ENCODE measurements at places on chromosomes 5 and 9.

- DNase-seq, result no peak
Measured at GRCh38 chr9:129732100-129732499, 20.7 kb downstream of the PTGES start.

DNA sequence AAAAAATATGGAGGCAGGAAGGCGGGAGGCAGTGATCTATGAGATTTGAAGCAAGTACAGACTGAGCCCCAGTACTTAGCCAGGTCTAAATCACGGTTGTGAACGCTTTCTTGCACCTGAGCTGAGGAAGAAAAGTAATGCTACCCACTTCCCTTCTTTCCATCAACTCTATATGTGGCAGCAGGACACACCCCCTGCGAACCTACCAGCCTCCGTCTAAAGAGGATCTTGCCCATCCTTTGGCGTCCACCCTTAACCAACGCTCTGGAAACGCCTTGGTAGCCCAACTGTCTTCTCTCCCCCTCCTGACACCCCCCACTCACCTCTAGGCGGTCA is 545 bp downstream of the HMGCS1 start:
- DNase-seq, result no peak

- DNase-seq, result no peak
Measured at GRCh38 chr5:134028496-134028895, 23.7 kb upstream of the VDAC1 start.

- no peak for DNase-seq
Measured at GRCh38 chr9:111413996-111414395, 70.2 kb downstream of the ECPAS start.

DNA sequence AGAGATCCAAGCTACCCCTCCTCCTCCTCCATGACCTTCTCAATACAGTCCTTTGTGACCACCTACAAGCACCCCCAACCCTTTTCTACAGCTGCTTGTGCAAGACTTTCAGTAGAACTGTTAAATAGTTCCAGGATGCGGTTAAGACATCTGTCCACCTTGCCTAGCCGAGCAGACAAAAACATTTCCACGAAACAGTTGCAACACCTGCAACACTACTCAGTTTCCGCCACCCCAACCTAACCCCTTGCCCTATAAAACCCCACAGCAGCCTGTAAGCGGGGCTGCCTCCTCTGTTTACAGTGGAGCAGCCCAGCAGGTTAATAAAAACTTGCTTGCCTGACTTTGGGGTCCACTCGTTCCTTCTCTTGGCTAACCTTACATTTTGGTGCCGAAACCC is 1803.5 kb upstream of the CDH6 start:
- no peak for DNase-seq

GRCh38 chr9:128045831-128046230 is 21.3 kb downstream of the NAIF1 start:
- DNase-seq, result no peak

DNA sequence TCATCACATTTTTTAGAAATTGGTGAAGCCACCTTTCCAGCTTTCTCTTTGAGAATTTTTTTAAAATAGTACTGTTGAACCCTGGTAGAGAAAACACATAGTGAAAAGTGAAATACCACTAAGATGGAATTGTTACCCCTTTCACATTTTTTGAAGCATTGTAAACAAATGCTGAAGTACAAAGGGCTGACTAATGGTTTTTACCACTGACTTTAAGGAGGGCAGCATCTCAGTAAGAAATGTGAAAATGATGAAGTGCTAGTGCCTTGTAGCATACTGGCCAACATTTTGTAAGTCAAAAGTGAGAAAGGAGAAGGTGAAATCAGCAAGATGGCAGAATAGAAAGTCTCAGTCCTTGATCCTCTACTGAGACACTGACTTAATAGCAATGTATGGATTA is 320.6 kb downstream of the PJA2 start:
- no peak for DNase-seq

DNA sequence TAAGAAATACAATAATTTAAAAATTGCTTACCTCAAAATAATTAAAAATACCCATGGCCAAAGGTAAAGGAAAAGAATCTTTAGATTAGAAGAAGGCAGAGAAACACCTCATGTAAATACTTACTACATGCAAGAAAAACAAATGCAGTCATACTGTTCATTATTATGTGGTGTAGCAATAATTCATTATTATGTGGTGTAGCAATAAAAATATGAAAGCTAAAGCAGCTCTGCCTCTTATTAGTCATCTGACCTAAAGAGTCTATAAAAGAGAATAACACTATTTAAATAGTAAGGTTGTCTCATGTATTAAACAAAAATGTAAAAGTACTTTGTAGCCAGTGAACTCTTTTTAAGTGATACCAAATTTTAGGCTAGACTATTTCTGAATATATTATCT is 6.6 kb downstream of the DTWD2 start:
- no peak for DNase-seq

DNA sequence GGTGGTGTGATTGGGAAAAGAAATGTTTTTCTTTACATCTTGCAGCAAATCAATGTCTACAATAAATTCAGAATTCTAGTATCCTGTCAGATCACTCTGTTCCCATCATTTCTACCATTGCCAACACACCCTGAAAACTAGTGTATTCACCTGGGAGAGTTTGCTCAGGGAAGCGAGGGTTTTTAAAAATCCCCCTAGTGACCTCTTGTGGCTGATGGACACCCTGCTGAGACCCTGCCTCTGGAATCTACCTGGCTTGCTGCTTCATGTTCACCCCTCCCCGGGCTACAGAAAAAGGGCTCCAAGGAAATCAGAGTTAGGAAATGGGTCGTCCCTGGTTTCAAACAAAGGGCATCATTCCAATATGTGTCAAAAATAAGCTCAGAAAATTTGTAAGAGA is 21.4 kb upstream of the ALDOB start:
- no peak for DNase-seq

- no peak for DNase-seq
Measured at GRCh38 chr5:75677607-75678006, 39.6 kb downstream of the POC5 start.

DNA sequence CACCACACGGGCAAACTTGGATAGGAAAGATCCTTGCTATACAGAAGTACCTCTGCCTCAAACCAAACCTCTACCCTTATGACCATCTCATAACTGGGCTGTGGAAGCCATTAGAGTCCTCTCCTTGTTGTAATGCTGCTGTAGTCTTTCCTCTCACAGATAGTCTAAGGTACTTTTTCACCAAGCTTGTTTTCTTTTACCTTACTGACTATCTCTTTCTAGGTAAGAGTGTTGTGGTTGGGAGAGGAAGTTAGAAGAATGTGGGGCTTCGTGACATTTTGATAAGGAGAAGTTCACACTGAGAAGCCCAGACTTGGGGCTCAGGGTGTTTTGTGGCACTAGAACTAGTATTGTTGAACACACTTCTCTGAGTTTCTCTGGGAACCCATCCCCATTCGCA is 8.9 kb downstream of the CFAP95 start:
- no peak for DNase-seq

GRCh38 chr5:173103411-173103810 is 40.9 kb upstream of the BNIP1 start:
- no peak for DNase-seq

GRCh38 chr5:78006449-78006848 is 230.3 kb upstream of the TBCA start:
- DNase-seq, result no peak

DNA sequence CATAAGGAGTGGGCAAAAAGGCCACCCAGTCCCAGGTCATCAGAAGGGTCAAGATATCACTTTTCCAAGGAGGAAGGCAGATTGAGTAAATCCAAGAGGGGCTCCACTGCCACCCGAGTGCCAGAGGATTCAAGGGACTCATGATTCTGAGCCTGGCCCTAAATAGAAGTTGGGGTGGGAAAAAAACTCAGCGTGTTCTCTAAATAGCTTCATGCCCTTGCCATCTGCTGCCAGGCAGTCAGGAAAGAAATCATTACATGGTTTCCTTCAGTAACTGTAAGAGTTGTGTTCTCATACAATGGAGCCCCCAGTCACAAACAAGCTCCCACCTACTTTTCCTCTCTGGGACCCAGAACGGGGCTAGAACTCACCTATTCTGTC is 37.2 kb downstream of the SAR1B start:
- DNase-seq, result no peak

GRCh38 chr5:62283861-62284260 is 22.1 kb upstream of the KIF2A start:
- no peak for DNase-seq

- no peak for DNase-seq
Measured at GRCh38 chr5:65076251-65076869, 307.6 kb downstream of the CWC27 start.

DNA sequence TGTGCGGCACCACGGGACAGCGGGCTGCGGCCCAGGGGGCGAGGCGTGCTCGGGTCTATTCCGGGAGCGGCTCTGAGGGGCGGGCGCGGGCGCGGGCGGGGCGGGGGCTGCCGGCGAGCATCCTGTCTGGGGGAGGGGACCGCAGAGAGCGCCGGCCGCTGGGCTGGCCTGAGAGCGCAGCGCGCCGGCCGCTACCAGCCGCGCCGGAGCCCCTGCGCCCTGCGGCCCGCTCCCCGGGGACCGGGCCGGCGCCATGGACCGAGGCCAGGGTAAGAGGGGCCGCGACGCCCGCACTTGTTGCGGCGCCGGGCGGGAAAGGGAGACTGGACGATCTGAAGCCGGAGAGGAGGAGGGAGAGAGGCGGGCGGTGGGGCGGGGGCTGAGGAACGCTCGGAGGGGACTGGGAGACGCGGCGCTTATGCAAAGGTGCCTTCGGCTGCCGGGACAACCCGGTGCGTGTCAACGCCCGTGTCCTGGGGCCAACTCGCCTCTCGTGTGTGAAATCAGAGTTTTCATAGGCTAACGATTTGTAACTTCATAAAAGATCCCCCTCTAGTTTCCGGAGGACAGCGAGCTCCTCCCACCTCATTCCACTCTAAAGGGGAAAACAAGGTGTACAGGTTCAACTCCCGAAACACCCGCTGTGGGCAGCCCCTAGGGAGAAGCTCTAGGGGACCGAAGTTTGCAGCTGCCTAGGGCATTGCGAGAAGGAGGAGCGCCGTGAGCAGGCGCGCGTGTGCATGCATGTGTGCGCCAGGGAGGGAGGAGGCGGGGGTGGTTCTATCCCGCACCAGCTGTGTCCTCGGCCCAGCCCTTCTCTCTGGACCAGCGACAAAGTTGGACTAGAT is at the start of gene AFAP1L1:
Gene AFAP1L1, plus strand, starts transcription at position 144 of the 848 bp plus-strand sequence. Its CDS starts 110 bp downstream, at position 254.
- peak; percentile 9 for DNase-seq

DNA sequence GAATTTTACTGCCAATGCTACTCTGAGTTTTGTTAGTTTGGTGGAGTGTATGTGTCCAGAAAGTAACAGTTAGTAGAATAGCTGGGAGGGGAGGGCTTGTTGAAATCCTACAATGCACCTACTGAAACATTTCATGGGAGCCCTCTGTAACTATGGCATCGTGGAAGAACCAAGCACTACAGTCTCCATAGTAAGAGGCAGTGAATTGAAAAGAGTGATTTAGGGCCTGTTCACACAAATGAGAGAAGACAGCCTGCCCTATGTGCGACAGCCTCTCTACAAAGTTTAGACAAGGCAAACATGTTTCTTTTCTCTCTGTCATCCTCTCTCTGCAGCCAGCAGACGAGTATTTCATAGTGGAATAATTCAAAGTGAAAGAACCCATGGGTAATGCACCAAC is 676.6 kb downstream of the BRINP1 start:
- no peak for DNase-seq

DNA sequence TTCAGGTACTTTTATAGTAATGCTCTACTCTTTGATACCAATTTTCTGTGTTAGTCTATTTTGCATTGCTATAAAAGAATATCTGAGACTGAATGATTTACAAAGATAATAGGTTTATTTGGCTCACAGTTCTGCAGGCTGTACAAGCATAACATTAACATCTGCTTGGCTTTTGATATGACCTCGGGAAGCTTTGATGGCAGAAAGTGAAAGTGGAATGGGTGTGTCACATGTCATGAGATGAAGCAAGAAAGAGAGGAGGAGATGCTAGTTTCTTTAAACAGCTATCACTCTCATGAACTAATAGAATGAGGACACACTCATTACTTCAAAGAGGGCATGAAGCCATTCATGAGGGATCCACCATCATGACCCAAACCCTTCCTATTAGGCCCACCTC is 270.9 kb upstream of the IL12B start:
- DNase-seq, result no peak

- no peak for DNase-seq
Measured at GRCh38 chr5:157559301-157559700, 16.3 kb downstream of the ADAM19 start.

GRCh38 chr9:99309141-99309939 is 87.3 kb downstream of the SEC61B start:
- DNase-seq, result no peak

DNA sequence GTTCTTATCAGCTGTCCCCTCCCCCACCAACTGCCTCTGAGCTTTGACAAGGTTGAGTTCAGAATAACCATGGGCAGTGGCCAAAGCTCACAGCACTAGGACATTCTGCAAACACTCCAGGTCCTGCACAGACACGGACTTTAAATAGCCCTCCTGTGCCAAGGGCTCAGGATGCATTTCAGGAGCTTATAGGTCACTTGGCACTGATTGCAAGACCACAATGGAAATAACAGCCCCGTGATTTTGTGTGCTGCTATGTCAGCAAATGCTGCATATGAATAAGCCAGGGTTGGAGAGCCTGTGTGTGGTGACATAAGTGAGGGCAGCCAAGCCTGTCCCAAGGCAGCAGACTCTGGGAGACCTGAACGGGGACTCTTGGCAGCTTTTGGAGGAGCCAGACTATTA is 150.7 kb downstream of the DMRT2 start:
- no peak for DNase-seq

GRCh38 chr5:80387063-80387768 is 20.6 kb upstream of the ZFYVE16 start:
- no peak for DNase-seq

Measured in anterior cingulate cortex (tissue), 58 donors.